ENCODE measurements at places on chromosomes 11 and 22.
A peak's percentile ranks its signal among the peaks of the same experiment; 100 is the strongest.

GRCh38 chr22:37267135-37267587 lies 15.1 kb upstream of the CYTH4 start:
- DNase-seq: peak; percentile 69

GRCh38 chr11:26319906-26320305 lies 12.0 kb upstream of the ANO3 start:
- DNase-seq: no peak

DNA sequence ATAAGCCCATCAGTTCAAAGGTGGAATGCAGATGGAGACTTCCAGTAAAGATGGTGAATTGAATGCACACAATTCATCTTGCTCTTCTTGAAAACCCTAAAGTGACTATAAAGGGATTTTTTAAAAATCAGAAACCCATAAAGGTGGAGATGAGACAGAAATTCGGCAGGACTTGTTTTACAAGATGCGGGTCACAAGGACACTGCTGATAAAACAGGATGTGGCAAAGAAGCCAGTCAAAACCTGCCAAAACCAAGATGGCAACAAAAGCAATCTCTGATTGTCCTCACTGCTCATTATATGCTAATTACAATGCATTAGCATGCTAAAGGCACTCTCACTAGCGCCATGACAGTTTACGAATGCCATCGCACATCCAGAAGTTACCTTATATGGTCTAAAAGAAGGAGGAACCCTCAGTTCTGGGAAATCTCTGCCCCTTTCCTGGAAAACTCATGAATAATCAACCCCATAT lies 137.1 kb downstream of the NECTIN1 start:
- DNase-seq: no peak

GRCh38 chr22:24339452-24339747 lies 68.8 kb downstream of the SPECC1L start:
- DNase-seq: no peak

DNA sequence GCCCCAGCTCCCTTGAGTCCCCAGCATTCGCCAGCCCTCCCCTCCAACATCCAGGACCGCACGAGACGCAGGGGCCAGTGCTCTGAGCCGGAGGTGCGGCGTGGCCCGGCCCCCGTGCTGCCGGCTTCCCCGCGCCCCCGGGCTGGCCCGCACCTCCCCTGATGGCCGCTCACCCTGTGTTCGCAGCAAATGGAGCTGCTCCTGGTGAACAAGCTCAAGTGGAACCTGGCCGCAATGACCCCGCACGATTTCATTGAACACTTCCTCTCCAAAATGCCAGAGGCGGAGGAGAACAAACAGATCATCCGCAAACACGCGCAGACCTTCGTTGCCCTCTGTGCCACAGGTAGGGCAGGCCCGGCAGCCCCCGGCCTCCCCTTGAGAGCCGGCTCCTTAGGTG lies 2.7 kb downstream of the CCND1 start:
- DNase-seq: no peak

GRCh38 chr11:66007201-66007634 lies 4.6 kb upstream of the CST6 start:
- DNase-seq: no peak

DNA sequence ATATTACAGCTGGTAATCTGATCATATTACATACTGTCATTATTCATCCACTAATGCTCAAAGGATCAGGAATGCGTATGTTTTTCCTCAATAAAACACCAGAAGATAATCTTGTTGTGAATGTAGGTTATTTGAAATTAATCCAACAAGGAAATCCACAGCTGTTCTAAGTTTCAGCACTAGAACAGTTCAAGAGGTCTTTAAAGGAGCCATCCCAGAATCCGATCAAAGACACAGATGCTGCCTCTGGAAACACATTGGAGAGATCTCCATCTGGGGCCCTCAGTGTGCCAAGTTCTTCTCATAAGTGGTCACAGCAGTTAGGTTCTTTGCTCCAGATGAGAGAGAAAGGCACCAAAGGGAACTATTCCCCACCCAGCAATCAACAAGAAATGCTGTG lies 1955.1 kb upstream of the RAG2 start:
- no peak for DNase-seq

- no peak for DNase-seq
These were observed 827 bp upstream of the MUC2 start for GRCh38 chr11:1073851-1074243.

DNA sequence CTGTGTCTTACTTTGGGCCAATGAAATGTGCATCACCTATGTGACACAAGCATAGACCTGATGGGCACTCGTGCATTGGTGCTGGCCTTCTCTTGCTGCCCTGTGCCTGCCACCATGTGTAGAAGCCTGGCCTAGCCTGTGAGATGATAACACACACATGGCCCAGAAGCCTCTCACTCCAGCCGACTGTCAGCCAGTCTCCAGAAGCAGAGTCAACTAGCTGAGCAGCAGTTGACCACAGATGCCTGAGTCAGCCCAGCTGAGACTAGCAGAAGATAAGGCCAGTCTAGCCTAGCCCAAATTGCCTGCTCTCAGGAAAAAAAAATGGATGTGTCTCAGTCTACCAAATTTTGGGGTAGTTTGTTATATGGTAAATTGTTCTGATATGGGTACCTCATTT lies 46.2 kb downstream of the CSNK2A3 start:
- no peak for DNase-seq

GRCh38 chr11:199004-199581 lies 6.2 kb downstream of the SCGB1C1 start:
- DNase-seq: no peak

GRCh38 chr11:116658876-116659535 lies 113.8 kb downstream of the BUD13 start:
- DNase-seq: no peak

DNA sequence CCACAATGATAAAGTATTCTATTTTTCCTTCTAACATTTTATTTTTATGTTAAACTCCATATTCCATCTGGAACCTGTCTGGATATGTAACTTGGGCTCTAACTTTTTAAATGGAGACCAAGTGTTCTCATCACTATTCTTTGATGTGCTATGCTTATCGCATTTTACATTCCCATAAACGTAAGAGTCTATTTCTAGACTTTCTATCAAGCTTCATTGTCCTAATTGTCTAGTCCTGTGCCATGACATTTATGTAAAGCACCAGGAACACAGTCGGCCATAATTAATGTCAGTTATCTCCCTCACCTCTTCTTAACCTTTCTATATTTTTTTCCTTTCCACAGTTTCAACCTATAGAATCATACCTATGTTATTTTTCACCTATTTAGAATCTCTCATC lies 113.9 kb upstream of the TEAD1 start:
- no peak for DNase-seq

DNA sequence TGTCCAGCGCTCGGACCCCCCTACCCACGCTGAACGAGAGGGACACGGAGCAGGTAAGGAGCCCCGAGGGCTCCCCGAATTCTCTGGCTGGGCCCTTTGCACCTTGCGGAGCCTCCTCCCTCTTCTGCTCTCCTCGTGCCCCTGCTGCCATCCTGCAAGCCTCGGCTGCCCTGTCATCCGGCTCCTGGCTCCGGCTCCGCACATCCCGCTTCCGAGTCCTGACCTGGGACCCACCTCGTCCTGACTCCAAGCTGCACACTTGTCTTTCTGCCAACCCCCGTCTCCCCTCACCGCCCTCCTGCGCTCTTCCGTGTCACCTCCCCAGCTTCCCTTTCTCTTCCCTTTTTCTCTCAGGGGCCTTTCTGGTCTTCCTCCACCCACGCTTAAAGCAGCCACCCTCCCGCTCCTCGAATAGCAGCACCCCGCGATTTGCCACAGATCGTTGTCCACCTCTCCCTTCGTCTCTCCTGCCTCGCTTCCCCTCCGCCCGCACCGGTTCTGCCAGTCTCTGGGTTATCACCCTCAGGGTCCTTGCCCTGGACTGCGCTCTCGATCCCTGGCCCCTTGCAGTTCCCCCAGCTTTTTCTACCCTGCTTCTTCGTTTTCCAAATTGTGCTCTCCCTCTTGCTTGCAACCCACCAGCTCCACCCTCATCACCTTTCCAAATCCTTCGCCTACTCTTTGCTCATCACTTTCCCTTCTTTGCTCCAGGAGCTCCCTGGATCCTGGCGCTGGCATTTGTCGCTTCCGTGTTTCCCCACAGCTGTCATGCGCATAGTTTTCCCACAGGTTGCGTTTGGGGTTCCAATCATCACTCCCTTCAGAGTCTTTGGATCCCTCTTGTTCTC lies 822 bp downstream of the MARK2 start:
- DNase-seq: peak; percentile 58

DNA sequence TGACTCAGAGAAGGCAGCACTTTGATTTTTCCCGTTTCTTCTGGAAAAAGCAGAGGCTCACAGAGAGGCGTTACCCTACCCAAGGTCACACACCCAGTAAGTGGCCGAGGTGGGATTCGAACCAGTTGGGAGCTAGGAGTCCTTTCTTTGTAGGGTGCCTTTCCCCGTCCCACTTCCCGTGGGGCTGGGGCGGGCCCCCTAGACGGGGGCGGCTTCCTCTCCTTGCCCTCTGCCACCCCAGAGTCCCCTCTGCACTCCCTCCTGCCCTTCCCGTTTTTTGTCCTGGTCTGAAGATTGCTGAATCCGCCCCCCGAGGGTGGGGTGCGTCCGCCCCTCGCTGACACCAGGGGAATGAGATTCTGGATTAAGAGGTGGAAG lies 747 bp downstream of the TPCN2 start:
- peak; percentile 74 for DNase-seq

DNA sequence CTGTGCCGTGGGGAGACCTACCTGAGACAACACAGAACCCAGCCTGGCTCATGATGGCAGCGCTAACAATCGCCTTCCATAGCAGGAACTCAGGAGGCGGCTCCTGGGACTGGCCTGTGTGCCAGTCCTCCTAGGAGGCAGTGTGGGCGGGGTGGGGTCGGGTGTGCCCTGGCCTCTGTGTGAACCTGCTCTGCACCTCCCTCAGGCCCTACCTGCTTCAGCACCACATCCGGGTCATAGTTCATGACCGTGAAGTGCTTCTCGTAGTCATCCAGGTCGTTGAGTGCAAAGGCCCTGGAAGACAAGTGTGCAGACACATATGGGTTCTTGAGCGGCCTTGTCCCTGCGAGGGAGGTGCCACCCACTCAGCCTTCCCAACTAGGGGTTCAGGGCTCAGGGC lies 15.3 kb downstream of the TTLL12 start:
- no peak for DNase-seq

GRCh38 chr11:101342307-101342706 lies 212.7 kb upstream of the PGR start:
- DNase-seq: no peak

GRCh38 chr22:19842393-19843106 lies 12.1 kb downstream of the GNB1L start:
- no peak for DNase-seq

DNA sequence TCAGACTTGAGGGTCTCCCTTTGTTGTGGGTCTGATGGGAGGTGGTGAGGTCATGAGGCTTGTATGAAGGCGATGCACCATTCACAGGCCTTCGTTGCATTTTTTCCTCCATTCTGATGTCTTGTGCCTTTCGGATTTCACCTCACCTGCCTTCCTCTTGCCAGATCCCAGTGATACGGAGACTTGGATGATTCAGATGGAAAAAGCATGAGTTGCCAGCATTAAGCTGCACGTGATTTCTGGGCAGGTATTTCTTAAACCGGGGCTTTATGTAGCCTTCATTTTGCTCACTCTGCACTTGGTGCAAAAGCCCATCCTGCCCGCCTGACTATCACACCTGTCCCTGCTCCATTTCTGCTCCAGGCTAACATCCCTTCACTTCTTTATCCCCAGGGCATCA lies 216.7 kb downstream of the SNX19 start:
- DNase-seq: no peak

- no peak for DNase-seq
These were observed 7.6 kb upstream of the MAPK11 start for GRCh38 chr22:50277761-50278160.

Measured in suppressor macrophage treated with lipopolysaccharide for 1 hour (primary cell).